Brain microvascular endothelial cell (primary cell): ENCODE measurements at places on chromosomes 7 and 10.
A peak's percentile ranks its signal among the peaks of the same experiment; 100 is the strongest.

DNA sequence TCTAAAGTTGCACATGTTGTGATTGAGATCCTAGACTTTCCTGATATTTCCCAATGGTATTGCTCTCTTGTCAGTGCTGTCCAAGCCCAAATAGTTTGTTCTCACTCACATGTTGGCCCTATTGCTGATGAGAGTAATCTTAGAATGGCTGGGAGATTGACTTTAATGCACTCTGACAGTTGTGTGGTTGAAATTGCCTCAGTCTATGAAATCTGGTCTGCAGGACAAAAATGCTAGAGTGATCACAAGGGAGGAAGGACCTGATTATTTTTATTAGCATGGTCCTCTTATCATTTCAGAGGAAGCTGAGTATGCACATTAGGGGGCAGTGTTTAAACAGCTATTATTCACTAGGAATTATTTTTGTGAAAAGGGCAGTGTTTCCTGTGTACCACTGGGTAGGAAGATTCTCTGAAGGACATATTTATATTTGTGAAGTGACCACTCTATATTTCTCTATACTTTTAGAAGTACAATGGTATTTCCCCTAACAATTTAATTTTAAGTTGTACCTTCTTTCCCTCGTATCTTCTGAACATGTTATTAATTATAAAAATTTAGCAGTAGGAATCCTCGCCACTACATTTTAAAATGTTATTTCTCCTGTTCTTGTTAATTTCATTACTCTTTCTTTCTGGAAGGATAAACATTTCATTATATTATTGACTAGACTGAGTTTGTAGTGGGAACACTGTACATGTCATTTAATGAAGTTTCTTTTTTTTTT is 64.4 kb downstream of the SUGCT start:
- DNase-seq: peak; percentile 77

GRCh38 chr7:45661302-45661995 is 87.3 kb downstream of the ADCY1 start:
- no peak for DNase-seq

- no peak for DNase-seq
Measured at GRCh38 chr7:80008039-80008438, 126.6 kb upstream of the GNAI1 start.

- no peak for DNase-seq
Measured at GRCh38 chr10:98848361-98848760, 387.3 kb downstream of the HPSE2 start.

- no peak for DNase-seq
Measured at GRCh38 chr7:4556868-4557793, 125.0 kb upstream of the FOXK1 start.

DNA sequence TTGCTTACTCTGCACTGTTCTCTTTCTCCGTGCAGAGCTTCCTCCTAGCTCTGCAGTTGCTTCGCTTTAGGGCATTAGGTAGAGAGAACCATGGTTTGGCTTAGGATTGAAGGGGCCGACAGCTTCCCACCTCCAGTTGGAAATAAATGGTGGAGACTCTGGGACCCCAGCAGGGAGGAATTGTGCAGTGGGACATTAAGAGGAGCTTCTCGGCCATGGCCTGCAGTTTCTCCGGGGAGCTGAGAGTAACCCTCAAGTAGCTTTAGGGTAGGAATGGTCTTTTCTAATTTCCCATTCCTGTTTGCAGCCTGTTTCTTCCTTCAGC is 1.2 kb downstream of the SUFU start:
- DNase-seq: no peak

DNA sequence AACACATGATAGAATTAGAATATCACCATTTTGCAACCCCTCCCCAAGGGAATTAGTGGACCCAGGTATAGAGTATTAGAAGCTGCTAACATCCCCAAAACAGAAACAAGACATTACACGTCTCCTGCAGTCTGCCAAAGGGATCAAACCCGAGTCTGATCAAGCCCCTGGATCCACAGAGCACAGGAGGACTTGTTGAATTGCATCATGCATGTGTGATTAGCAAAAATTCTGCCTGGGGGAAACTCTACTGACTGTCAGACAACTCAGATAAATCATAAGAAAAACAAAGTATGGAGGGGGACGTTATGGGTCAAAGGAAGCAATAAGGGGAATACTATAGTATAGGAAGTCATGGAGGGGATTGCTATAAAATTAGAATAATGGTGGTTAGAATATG is 116.8 kb upstream of the FGFR2 start:
- DNase-seq: no peak

GRCh38 chr7:8282871-8283270 is 20.9 kb upstream of the ICA1 start:
- no peak for DNase-seq

DNA sequence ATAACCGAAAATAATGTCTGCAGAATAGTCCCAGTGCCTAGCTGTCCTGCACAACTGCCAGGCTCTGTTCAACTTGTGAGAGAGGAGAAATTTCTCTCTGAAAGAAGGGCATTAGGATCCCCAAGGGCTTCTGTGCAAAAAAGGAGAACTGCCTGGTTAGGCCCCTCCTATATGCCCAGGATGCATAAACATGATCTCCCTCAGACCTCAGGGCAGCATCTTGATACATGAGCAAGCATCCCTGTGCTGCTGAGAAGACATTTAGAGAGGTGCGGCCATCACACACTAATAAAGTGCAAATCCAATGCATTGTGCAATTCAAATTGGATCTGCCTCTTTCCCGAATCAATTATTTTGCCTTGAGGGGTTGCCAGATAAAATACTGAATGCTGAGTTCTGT is 553.6 kb downstream of the TNS3 start:
- DNase-seq: no peak

DNA sequence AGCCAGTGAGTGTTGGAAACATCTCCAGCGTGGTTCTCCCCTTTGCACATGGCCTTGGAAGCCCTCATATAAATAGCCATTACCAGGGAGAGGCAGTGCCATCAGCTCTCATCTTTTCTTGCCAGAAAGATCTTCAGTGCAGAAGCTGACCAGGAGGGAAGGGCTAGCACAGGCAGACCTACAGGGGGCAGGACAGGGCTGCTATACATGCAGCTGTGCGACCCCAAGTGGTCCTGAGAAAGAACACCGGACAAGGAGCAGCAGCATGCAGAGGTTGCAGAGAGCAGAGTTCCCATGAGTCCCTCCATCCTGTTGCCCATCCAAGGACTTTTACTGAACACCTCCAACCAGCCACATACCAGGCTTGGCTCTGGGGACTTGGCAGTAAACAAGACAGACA is 17.1 kb downstream of the GRID1 start:
- no peak for DNase-seq

DNA sequence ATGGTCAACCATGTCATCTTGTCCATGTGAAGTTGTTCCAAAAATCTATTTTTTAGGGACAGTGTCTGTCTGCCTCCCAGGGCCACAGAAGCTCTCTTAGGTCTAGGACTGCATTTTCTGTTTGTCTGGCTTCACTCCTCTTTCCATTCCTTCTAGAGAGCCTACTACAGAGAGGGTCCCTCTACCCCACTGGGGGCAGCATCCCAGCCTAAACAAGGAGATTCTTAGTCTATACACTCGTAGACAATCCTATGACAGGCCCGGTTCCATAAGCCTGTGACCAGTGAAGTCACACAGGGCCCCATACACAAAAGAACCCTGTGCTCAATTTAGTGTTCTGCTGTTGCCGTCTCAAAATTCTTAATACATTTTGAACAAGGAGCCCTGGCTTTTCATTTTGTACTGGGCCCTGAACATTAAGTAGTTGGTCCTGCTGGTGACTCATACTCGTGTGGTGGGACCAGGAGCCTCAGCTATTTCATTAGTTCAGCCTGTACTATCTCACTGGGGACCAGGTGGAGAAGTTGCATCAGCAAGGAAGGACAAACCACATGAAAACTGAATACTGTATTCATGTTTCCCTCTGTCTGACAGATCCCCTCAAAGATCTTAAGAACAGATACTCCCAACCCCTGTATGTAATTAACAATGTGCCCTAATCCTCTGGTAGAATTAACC is 23.5 kb upstream of the FAM180A start:
- peak; percentile 62 for DNase-seq

GRCh38 chr10:29642990-29643389 is 8.2 kb upstream of the SVIL start:
- DNase-seq: peak; percentile 87

- no peak for DNase-seq
Measured at GRCh38 chr7:22444181-22444971, 55.6 kb downstream of the STEAP1B start.

DNA sequence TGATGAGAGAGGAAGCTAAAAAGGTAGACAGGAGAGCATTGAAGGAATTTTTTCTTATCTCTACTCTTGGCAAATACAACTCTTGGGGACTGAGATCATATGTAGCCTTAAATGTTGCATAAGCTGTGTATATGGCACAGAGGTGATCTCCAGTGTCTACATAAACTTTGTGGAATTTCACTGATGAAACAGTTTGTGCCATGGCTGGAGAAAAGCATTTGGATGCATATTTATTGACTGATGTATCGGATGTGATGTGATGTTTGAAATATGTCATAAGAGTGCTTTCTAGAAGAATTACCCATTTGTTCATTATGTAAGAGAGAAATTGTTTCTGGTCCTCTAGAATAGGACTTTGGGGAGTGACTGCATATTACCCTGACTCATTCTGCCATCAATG is 244.9 kb upstream of the LRRTM3 start:
- peak; percentile 64 for DNase-seq

DNA sequence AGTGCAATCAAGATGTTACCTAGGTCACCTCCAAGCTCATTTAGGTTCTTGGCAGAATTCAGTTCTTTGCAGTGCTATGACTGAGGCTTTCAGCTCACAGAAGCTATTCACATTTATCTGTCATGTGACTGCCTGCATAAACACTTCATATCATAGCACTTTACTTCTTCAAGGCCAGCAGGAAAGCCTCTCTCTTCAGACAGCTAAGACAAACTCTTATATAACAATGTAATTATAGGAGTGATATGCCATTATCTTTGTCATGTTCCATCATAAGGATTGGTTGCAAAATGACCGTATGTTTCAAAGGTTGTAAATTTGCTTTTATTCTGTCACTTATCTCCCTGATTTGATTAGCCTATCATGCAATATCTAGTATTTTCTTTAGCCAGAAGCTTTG is 78.8 kb upstream of the TMEM196 start:
- no peak for DNase-seq

- DNase-seq: no peak
Measured at GRCh38 chr10:29306688-29307087, 17.8 kb downstream of the LYZL1 start.

DNA sequence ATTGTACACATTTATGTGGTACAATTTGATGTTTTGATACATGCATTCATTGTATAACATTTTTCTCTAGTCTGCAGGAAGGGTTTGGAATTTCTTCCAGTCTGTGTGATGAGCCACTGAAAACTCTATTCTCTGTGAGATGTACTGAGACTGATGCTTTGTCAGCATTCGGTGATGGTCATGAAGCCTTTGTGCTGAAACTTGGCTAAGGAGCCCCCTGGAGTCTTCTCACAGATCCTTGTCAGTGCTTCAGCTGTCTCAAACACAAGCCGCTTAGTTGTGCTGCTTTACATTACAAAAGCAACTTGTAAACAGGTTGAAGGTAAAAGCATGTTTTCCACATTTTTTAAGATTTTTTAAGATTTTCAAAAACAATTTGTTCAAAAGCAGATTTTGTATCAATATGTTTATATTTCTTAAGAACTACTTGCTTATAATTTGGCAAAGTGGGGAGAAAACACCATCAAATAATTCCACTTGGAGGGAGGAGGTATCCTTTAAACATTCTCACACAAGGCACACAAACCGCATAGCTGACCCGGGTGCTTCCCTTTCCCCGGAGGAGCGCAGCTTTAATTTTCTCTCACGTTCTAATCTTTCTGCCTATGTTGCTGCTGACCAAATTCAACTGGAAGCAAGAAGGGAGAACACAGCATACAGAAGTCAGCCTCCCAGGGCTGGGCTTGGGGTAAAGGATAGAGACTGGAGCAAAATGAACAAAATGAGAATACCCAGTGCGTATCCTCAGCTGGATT is 249.8 kb upstream of the VSTM2A start:
- no peak for DNase-seq

GRCh38 chr7:126398285-126398684 is 854.5 kb downstream of the GRM8 start:
- DNase-seq: no peak
